WERI-Rb-1 (cell line): ENCODE measurements at places on chromosomes 2 and 18.

DNA sequence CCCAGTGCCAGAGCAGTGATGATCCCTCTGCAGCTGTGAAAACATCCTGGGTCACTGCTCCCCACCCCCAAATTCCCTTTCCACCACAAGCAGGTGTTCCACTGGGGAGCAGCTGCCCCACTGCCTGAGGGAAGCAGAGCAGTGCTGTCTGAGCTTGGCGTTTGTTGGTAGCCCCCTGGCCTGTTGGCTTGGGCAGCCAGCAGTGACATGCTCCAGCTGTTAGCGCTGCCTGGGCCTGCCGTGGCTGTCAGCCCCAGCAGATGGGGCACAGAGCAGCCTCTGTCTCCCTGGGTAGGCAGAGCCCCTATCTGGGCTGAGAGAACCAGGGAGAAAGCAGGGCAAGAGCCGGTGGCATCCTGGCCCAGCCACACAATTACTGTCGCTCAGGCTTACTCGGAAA is 247.7 kb downstream of the GLI2 start:
- no peak for DNase-seq

DNA sequence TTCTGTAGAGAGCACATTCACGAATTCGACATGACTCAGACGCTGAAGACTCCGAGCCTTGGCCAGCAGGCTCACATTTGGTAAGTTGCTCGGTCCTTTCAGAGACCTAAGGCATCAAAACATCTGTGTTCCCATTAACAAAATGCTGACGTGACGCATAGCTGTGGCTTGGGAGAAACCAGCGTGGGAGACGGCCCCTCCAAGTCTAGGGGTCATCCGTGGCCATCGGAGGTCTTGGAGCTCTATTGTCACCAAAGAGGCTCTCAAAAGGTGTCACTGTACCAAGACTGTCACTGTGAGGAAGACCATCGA is 14.9 kb downstream of the FBLN7 start:
- DNase-seq, result no peak

GRCh38 chr2:100036793-100037192 is 105.6 kb downstream of the AFF3 start:
- DNase-seq, result no peak

DNA sequence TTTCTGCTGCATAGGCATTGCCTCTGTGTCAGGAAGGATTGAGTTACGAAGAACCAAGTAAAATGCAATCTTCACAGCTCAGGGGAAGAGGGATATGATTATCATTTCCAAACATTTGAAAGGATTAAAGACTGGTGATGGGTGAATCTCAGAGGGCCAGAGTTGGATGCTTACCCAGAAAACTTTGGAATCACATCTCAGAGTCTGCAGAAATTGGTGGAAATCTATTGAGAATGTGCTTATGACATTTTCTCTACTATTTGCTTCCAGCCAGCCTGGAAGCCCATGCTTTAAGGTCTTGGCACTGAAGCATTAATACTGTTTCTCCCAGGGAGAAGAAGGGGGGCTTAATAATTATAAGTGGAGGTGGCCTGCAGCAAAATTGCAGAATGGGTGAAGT is 1301.4 kb upstream of the PIK3C3 start:
- DNase-seq, result no peak

- DNase-seq, result no peak
Measured at GRCh38 chr2:153235516-153235915, 243.0 kb downstream of the RPRM start.
